ENCODE measurements at places on chromosomes 3 and 15. TPM values are rescaled to one million over a fixed set of nuclear protein-coding genes. Genes with fewer than 3 reads are reported as not detected.
A peak's percentile ranks its signal among the peaks of the same experiment; 100 is the strongest.

TSPAN3 gene
- 223 TPM for total RNA-seq

DNA sequence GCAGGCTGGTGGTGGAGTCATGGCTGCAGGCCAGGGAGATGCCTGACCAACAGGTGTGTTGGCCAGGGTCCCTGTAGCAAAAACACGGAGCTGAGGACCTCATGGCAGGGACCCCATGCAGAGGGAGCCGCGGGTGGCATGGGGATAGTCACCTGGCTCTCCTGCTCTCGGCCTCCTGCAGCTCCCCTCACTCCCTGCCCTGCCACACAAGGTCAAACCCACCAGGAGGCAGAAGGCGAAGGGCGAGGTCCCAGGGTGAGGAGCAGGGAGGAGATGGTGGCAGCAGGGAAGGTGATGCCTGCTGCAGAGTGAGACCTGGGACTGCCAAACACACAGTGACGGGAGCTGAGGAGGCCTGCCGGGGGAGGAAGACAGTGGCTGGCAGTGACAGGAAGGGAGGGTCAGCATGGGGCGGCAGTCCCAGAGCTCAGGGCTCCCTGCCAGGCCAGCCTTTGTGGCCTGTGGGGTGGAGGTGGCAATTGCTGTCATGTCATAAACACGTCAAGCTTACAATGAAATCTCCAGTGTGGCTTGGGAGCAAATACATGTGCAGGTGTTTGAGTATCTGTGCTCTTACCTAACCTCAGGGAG, 144.3 kb downstream of the TJP1 start:
- no peak overlapping the region for H3K27ac ChIP-seq
- H3K4me3 ChIP-seq: no peak overlapping the region
- peaks cover 24% of the 10 kb centered on the region for H3K4me1 ChIP-seq
- H3K36me3 ChIP-seq: no peaks in the 10 kb centered on the region

DNA sequence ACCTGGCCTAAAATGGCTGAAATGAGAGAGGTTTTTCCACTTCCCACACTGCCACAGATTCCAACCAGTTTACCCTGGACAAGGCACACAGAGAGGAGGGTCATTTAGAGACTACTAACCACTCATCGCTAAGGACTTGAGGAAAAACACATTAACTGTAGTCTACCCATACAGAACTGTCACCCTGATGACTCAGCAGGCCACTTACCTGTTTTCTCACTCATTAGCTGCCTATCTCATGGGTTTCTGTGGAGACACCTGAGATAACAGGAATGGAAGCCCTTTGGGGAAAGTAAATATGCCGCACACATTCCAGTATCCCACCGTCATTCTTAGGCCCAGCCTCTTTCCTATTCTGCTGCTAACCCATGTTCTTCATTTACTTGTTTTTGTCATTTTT, 50.0 kb downstream of the ABCC5 start:
- no peak overlapping the region for H3K27ac ChIP-seq
- no peak for DNase-seq
- peaks cover 14% of the 10 kb centered on the region for H3K36me3 ChIP-seq

DNA sequence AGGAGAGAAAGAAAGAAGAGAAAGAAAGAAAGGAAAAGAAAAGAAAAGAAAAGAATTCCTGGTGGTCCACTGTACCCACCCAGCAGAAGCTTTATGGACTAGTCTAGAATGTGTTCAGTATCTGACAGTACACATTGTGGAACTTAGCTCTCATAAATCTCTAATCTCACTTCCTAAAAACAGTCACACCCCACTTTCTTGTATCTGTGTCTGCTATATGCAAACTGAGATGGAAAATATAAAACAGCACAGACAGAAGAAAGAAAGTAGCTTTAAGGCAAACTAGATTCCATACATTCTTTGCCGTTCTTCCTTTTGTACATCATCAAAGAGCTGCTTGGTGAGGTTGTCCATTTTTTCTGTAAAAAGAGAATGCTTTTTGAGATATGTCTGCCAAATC, 41.1 kb upstream of the GNB5 start:
- no peaks in the 10 kb centered on the region for H3K4me1 ChIP-seq
- H3K27me3 ChIP-seq: peaks cover 2% of the 10 kb centered on the region
- no peak overlapping the region for H3K27ac ChIP-seq
- no peak for DNase-seq
- H3K36me3 ChIP-seq: no peaks in the 10 kb centered on the region

- H3K27me3 ChIP-seq: no peaks in the 10 kb centered on the region
- no peak overlapping the region for H3K27ac ChIP-seq
- no peaks in the 10 kb centered on the region for H3K36me3 ChIP-seq
- DNase-seq: no peak
Observed at GRCh38 chr15:53841651-53842050, 82.2 kb upstream of the WDR72 start.

- H3K36me3 ChIP-seq: no peaks in the 10 kb centered on the region
- H3K4me3 ChIP-seq: no peak overlapping the region
- DNase-seq: no peak
- peaks cover 2% of the 10 kb centered on the region for H3K27me3 ChIP-seq
- H3K27ac ChIP-seq: no peak overlapping the region
Observed at GRCh38 chr3:150961949-150962348, 10.6 kb downstream of the CLRN1 start.

DNA sequence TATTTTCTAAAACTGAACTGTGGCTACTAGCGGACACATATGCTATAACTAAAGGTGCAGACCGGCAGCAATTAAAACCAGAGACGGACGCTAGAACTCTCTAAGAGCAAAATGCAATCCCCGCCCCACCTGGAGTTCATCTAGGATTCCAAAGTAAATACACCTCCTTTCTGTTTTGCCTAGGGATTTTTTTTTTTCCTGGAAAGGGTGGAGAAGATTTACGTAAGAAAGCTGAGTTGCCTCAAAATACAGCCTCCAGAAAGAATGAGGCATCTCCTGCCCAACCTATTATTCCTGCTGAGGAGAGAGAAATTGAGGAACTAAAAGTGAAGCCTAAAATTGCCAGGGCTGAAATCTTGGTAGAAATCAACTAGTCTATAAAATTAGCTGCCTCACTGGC, 150.2 kb downstream of the TP63 start:
- DNase-seq: no peak
- H3K27me3 ChIP-seq: no peaks in the 10 kb centered on the region
- no peaks in the 10 kb centered on the region for H3K4me1 ChIP-seq
- no peaks in the 10 kb centered on the region for H3K36me3 ChIP-seq
- H3K4me3 ChIP-seq: no peak overlapping the region
- no peak overlapping the region for H3K27ac ChIP-seq

- H3K4me1 ChIP-seq: no peaks in the 10 kb centered on the region
- DNase-seq: no peak
- no peak overlapping the region for H3K4me3 ChIP-seq
Observed at GRCh38 chr15:33262306-33262705, 48.5 kb upstream of the RYR3 start.

GRCh38 chr3:4290272-4290893, 12.8 kb upstream of the SETMAR start:
- H3K4me3 ChIP-seq: no peak overlapping the region
- DNase-seq: peak; percentile 18
- no peaks in the 10 kb centered on the region for H3K36me3 ChIP-seq

DNA sequence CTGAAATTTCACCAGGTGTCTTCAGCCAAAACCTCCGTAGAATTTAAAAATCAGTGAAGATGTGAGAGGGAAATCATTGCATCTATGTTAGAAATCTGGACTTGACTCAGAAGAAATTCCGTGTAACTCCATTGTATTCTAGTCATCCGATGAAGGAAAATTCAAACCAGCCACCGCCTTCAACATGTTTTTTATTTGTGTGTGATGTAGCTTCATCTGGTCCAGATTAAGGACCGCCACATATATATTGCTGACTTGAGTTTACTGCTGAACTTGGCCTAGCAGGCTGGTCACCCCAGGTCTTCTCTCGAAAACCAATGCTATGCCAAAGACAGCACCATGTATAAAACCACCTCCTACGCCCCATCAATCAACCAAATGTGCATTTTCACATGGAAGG, 120.9 kb downstream of the FOXP1 start:
- no peak overlapping the region for H3K27ac ChIP-seq
- H3K4me3 ChIP-seq: no peak overlapping the region
- no peaks in the 10 kb centered on the region for H3K27me3 ChIP-seq
- no peak for DNase-seq
- H3K4me1 ChIP-seq: peaks cover 15% of the 10 kb centered on the region

DNA sequence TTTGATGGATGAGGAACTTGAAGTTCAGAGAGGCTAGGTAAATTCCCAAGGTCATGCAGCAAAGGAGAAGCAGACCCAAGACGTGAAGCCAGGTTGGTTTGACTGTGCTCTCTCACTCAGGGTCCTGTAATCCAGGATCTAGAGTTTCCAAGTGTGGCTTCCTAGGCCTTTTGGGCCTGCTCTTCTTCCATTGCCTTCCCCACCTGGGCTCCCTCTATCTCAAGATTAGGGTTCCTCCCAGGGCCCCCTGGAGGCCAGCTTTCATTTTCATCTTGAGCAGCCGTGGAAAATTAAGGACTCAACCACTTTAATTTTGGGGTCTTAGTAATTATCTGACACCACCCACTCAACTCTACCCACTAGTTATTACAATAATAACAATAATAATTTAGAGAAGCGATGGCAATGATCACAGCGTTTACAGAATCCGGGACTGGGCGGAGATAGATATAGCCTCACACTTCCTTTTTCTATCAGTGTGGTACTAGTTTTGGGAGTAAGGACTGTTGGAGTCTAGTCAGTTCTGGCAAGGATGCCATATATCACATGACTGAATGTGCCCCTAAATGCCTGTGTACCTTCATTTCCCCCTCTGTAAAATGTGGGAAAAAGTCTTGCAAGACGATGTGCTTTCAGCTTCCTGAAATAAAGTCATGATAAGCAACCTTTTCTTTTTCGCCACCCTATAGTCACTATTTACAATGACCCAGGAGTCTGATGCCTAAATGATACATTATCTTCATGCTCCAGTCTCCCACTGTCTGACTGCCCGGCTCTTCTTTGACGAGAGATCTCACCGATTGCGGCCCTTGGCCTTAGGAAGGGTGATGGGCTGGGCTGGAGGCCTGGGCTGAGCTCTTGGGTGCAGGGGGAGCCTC, 30.2 kb upstream of the MAGEF1 start:
- peaks cover 3% of the 10 kb centered on the region for H3K27me3 ChIP-seq
- peaks cover 22% of the 10 kb centered on the region for H3K4me1 ChIP-seq
- no peak overlapping the region for H3K4me3 ChIP-seq

ANKRD63 gene
- total RNA-seq: not detected

ERICH6 gene
- 0.09 TPM for total RNA-seq

GPR62 gene
- not detected for total RNA-seq

GOLGA8J gene
- 0.67 TPM for total RNA-seq

PPP1R14D gene
- total RNA-seq: not detected

DNA sequence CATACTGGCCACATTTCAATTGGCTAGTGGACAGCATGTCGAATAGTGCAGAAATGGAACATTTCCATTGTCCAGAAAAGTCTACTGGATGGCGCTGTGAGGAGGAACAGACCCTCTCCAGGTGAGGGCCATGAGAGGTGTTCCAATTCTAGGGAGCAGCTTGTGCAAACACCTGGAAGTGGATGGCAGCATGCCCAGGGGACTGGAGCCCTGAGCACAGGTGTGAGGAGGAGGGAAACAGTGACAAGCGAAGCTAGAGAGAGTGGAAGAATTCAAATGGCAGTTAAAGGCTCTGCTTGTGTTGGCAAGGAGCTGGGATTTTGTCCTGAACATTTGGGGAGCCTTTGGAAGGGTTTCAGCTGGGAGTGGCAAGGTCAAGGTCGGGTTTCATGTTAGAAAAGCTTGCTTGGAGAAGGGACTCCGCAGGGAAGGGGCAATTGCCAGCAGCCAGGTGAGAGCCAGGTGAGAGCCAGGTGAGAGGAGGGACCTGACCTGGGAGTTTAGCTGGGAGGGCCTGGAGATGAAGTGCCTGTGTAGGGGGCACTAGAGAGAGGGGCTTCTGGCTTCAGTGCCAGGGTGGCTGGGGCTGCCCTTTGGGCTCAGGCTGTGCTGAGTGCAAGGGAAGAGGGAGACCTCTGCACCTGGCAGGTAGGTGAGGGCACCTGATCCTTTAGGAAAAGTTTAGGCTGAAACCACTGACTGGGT, 93.8 kb downstream of the LINGO1 start:
- DNase-seq: no peak
- no peak overlapping the region for H3K27ac ChIP-seq
- H3K4me3 ChIP-seq: no peak overlapping the region
- peaks cover 9% of the 10 kb centered on the region for H3K4me1 ChIP-seq
- no peaks in the 10 kb centered on the region for H3K27me3 ChIP-seq
- no peaks in the 10 kb centered on the region for H3K36me3 ChIP-seq

DNA sequence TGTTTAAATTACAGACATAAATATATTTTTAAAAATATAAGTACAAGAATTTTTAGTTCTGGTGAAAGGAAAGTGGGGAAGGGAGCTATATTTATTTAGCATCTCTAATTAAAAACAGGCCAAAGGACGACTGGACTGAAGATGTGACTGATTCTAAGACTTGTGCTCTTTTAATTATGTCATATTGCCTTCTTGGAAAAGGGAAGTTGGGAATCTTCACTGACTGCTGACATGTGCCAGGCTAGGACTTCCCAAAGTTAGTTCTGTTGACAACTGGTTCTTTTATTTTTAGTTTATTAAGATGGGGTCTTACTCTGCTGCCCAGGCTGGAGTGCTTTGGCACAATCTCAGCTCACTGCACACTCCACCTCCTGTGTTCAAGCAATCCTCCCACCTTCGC, 13.5 kb downstream of the CNOT10 start:
- H3K36me3 ChIP-seq: no peaks in the 10 kb centered on the region
- H3K27me3 ChIP-seq: no peaks in the 10 kb centered on the region
- H3K27ac ChIP-seq: no peak overlapping the region

DNA sequence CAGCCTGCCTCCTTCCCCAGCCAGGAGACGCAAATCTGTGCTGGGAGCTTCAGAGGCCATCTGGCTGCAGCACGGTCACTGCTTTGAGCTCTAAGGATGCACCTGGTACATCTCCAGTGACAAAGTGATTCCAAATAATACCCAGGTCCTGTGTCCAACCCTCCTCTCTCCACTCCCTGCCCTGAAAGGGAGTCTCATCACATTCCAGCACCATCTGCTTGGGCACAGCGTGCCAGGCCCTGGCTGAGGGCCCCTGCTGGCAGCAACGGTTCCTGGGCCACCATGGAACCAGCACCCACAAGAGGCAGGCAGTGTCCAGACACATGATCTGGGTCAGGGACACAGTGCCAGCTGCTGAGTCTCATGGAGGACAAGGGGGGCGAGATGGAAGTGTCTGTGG, 81.3 kb downstream of the MTHFS start:
- H3K4me3 ChIP-seq: no peak overlapping the region
- H3K4me1 ChIP-seq: no peaks in the 10 kb centered on the region
- H3K27me3 ChIP-seq: no peaks in the 10 kb centered on the region

DNA sequence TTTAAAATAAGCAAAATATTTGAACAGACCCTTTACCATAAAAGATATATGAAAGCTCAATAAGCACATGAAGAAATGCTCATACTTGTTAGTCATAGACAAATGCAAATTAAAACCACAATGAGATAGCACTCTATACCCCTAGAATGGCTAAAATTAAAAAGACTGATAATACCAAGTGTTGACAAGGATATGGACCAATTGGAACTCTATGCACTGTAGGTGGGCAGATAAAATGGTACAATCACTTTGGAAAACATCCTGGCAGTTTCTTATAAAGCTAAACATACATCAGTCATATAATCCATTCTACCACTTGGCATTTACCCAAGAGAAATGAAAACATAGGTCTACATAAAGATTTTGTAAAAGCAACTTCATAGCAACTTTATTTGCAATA, 293.0 kb upstream of the TLE3 start:
- H3K4me1 ChIP-seq: no peaks in the 10 kb centered on the region
- no peaks in the 10 kb centered on the region for H3K36me3 ChIP-seq
- DNase-seq: no peak

BMF gene
- 31.0 TPM for total RNA-seq

POU1F1 gene
- total RNA-seq: not detected

DUOX2 gene
- 0.70 TPM for total RNA-seq

GRCh38 chr3:150825192-150825915, 62.4 kb upstream of the SIAH2 start:
- no peak overlapping the region for H3K27ac ChIP-seq
- no peak overlapping the region for H3K4me3 ChIP-seq
- H3K27me3 ChIP-seq: peaks cover 6% of the 10 kb centered on the region
- H3K4me1 ChIP-seq: no peaks in the 10 kb centered on the region
- H3K36me3 ChIP-seq: no peaks in the 10 kb centered on the region
- no peak for DNase-seq
